Activated CD4-positive, alpha-beta T cell treated with anti-CD3 and anti-CD28 coated beads for 36 hours (primary cell): ENCODE measurements at places on chromosomes 5 and 9. TPM values are rescaled to one million over a fixed set of nuclear protein-coding genes. Genes with fewer than 3 reads are reported as not detected.
A peak's percentile ranks its signal among the peaks of the same experiment; 100 is the strongest.

GRCh38 chr9:7849362-7849761, 49.8 kb upstream of the DMAC1 start:
- H3K36me3 ChIP-seq = no peaks in the 10 kb centered on the region
- no peaks in the 10 kb centered on the region for H3K27me3 ChIP-seq
- no peak overlapping the region for H3K4me3 ChIP-seq
- H3K27ac ChIP-seq = no peak overlapping the region
- DNase-seq = no peak

DNA sequence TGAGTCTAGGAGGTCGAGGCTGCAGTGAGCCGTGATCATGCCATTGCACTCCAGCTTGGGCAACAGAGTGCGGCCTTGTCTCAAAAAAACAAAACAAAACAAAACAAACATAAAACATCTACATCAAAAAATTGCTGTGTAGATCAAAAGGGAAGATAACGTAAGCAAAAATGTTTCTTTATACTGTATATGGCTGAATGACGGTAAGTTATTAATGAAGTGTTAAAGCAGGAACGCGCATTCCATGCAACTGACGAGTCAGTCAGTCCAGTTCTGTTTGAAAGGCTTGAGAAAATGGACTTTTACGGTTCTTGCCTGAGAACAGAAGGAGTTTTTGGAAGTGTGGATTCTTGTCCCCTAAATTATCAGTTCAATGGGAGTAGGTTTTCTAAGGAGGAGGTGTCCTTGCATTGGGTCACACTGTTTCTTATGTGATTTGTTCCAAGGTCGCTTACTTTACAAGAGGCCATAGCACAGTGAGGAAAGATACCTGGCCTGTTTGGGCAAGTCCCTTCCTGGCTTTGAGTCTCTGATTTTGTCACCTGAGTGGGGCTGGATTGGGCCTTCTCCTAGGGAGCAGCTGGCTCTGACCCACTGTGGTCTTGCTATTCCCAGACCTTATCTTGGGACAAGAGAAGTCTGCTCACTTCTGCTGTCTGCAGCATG, 6.6 kb upstream of the PTGS1 start:
- no peak overlapping the region for H3K4me3 ChIP-seq
- no peak for DNase-seq
- H3K36me3 ChIP-seq = no peaks in the 10 kb centered on the region
- peaks cover 4% of the 10 kb centered on the region for H3K27me3 ChIP-seq

The FOXD4L5 gene
- 0.07 TPM for total RNA-seq

DNA sequence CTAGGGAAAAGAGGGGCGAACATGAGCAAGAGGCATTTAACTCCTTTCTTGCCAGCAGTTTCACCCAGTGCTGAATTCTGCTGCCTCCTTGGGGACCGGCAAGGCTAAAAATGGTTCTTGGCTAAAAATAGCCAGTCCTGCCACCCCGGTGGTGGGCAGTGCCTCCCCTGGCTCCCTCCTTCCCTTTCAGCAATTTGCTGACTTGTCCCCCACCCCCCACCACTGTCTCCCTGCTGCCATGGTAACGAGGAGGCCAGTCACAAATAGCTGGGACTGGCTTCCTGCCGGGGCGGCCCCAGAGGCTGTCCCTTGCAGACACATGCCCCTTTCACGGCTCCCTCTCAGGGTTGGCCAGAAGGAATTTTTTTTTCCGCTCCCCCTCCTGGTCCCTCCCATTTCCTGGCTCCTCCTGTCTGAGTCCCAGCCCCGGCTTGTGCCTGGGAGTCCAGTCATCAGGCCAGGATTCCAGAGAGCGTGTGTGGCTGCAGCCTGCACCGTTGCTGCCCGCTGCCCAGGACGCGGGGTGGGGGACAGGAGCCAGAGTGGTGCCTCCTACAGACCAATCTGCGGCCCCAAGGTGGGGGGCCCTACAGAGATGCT, 130.3 kb downstream of the RGS3 start:
- H3K4me1 ChIP-seq = peaks cover 32% of the 10 kb centered on the region
- H3K36me3 ChIP-seq = peaks cover 35% of the 10 kb centered on the region
- H3K27ac ChIP-seq = peak overlapping the region; percentile 81
- peak; percentile 38 for DNase-seq

The TRIM41 gene
- total RNA-seq = 30.7 TPM

GRCh38 chr9:16680975-16681651, 189.4 kb downstream of the BNC2 start:
- peaks cover 4% of the 10 kb centered on the region for H3K27me3 ChIP-seq
- H3K4me1 ChIP-seq = no peaks in the 10 kb centered on the region
- H3K36me3 ChIP-seq = no peaks in the 10 kb centered on the region
- no peak overlapping the region for H3K4me3 ChIP-seq
- H3K27ac ChIP-seq = no peak overlapping the region

The SLC6A7 gene
- total RNA-seq = not detected

GRCh38 chr9:87475463-87475862, 22.2 kb upstream of the DAPK1 start:
- no peaks in the 10 kb centered on the region for H3K36me3 ChIP-seq
- no peak overlapping the region for H3K4me3 ChIP-seq
- H3K27me3 ChIP-seq = no peaks in the 10 kb centered on the region
- H3K27ac ChIP-seq = no peak overlapping the region

DNA sequence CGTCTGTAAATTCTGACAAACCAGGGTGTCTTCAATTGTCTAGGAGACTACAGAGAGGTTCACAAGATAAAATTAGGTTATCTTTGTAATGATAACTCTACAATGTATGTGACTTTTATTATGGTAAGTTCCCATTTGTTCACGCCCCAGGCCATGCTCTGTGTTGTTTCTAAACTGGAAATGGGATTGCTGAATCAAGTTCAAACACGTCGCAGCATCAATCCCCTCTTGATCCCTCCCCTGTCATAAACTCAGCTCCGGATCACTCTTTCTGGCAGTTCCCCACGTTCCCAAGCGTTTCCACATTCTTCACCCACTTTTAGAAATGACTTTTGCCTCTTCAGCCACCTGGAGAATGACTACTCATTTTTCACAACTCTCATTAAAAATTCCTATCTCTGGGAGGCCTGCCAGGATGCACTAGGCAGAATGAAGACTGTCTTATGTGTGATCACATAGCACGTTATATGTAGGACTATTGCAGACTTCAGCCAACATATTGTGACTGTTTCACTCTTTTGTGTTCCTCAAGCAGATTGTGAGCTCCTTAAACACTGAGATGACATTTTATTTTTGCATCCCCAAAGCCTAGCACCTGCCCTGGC, 1124.2 kb upstream of the WWC1 start:
- no peaks in the 10 kb centered on the region for H3K36me3 ChIP-seq
- DNase-seq = no peak
- H3K27me3 ChIP-seq = no peaks in the 10 kb centered on the region
- no peak overlapping the region for H3K27ac ChIP-seq
- no peak overlapping the region for H3K4me3 ChIP-seq

- H3K4me1 ChIP-seq = peaks cover 18% of the 10 kb centered on the region
- H3K4me3 ChIP-seq = no peak overlapping the region
- H3K36me3 ChIP-seq = no peaks in the 10 kb centered on the region
- DNase-seq = no peak
- H3K27me3 ChIP-seq = peaks cover 47% of the 10 kb centered on the region
- no peak overlapping the region for H3K27ac ChIP-seq
Measured at GRCh38 chr5:1007681-1008450, 736 bp upstream of the NKD2 start.

GRCh38 chr5:32449262-32449661, 4.7 kb upstream of the ZFR start:
- H3K4me1 ChIP-seq = peaks cover 5% of the 10 kb centered on the region
- no peak for DNase-seq
- no peaks in the 10 kb centered on the region for H3K36me3 ChIP-seq
- H3K27me3 ChIP-seq = no peaks in the 10 kb centered on the region

The FGFR4 gene
- total RNA-seq = 1.5 TPM

The ZNF618 gene
- 0.11 TPM for total RNA-seq

DNA sequence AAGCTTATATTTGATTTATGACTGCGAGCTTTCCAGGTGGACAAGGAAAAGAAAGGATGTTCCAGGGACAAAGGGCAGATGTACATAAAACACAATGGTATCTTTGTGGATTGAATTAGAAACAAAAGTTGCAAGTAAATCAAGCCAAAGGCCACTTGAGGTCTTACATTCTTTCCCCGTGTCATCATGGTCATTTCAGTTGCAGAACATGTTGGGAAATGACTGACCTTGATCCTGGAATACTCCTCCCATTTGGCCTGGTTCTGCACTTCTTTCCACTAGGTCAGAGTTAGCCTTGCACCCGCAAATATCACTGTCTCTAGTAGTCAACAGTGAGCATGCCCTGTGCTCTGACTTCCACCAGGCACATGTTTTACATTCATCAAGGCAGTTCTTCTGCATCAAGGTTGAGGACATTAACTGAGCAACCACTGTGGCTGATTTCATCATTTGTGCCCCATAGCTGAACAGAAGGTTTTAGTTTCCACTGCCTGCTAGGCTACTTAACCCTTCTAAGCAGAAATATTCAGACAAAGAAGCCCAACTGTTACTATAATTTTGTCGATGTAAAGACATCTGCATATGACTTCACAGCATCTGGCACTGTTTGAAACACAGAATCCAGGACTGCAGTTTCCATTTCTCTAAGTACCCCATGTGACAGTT, 1161.7 kb upstream of the DMAC1 start:
- H3K4me3 ChIP-seq = no peak overlapping the region
- peaks cover 2% of the 10 kb centered on the region for H3K27me3 ChIP-seq
- no peak overlapping the region for H3K27ac ChIP-seq
- no peaks in the 10 kb centered on the region for H3K4me1 ChIP-seq
- DNase-seq = no peak

- H3K4me3 ChIP-seq = no peak overlapping the region
- peaks cover 79% of the 10 kb centered on the region for H3K4me1 ChIP-seq
- no peak for DNase-seq
- peaks cover 65% of the 10 kb centered on the region for H3K36me3 ChIP-seq
- H3K27me3 ChIP-seq = no peaks in the 10 kb centered on the region
Measured at GRCh38 chr5:149521739-149522685, 29.2 kb downstream of the CSNK1A1 start.

GRCh38 chr9:124013309-124014210, 2.0 kb downstream of the LHX2 start:
- DNase-seq = no peak
- no peak overlapping the region for H3K4me3 ChIP-seq
- H3K36me3 ChIP-seq = no peaks in the 10 kb centered on the region
- no peak overlapping the region for H3K27ac ChIP-seq

- no peak overlapping the region for H3K27ac ChIP-seq
- peaks cover 6% of the 10 kb centered on the region for H3K4me1 ChIP-seq
- H3K36me3 ChIP-seq = no peaks in the 10 kb centered on the region
- no peak overlapping the region for H3K4me3 ChIP-seq
- no peak for DNase-seq
Measured at GRCh38 chr5:74235552-74235951, 405.0 kb downstream of the ENC1 start.

DNA sequence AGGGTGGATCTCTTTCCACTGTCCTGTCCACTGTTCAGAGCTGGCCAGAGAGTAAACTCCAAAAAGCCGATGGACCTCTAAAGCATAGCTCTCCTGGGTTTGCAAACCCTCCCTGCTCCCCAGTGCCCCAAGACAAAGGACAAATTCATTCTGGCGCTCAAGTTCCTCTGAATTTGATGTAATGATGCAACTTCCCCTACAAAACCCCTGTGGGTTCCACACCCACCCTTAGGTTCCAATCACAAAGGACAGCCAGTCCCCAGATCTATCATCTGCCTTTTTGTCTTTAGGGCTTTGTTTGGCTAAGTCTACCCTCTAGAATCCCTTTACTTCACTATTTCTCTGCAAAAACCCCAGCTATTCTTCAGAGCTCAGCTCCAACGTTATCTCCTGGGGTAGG, 57.4 kb upstream of the SLC25A51 start:
- DNase-seq = no peak
- H3K27me3 ChIP-seq = no peaks in the 10 kb centered on the region
- H3K4me3 ChIP-seq = no peak overlapping the region
- no peak overlapping the region for H3K27ac ChIP-seq

- DNase-seq = no peak
- no peak overlapping the region for H3K27ac ChIP-seq
- H3K4me3 ChIP-seq = no peak overlapping the region
- H3K4me1 ChIP-seq = peaks cover 3% of the 10 kb centered on the region
- peaks cover 9% of the 10 kb centered on the region for H3K27me3 ChIP-seq
Measured at GRCh38 chr9:91502475-91502874, 78.8 kb upstream of the NFIL3 start.

DNA sequence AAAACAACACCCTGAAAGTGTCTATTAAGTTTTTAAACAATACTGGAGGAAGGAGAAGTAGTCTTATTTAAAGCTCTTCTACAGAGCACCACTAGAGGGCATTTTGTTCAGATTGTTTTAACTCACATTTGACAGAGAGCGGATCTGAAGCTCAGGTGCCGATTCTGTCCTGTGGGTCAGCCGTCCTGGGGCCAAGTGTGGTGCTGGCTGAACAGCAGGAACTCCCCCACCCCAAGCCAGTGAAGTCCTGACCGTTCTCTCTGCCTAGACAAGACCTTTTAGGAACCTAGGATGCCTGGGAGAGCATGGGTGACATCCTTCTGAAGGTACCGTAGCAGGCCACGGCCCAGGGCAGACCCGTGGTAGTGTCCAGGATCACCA, 3.9 kb downstream of the EXOC3 start:
- H3K27me3 ChIP-seq = no peaks in the 10 kb centered on the region
- H3K27ac ChIP-seq = peak overlapping the region; percentile 65
- H3K36me3 ChIP-seq = peaks cover 58% of the 10 kb centered on the region
- H3K4me3 ChIP-seq = no peak overlapping the region

The LCN15 gene
- not detected for total RNA-seq

The PCDHGA7 gene
- total RNA-seq = not detected

GRCh38 chr5:99141534-99142128, 212.8 kb upstream of the CHD1 start:
- no peak overlapping the region for H3K27ac ChIP-seq
- no peaks in the 10 kb centered on the region for H3K36me3 ChIP-seq
- no peak for DNase-seq
- no peak overlapping the region for H3K4me3 ChIP-seq
- H3K4me1 ChIP-seq = no peaks in the 10 kb centered on the region

DNA sequence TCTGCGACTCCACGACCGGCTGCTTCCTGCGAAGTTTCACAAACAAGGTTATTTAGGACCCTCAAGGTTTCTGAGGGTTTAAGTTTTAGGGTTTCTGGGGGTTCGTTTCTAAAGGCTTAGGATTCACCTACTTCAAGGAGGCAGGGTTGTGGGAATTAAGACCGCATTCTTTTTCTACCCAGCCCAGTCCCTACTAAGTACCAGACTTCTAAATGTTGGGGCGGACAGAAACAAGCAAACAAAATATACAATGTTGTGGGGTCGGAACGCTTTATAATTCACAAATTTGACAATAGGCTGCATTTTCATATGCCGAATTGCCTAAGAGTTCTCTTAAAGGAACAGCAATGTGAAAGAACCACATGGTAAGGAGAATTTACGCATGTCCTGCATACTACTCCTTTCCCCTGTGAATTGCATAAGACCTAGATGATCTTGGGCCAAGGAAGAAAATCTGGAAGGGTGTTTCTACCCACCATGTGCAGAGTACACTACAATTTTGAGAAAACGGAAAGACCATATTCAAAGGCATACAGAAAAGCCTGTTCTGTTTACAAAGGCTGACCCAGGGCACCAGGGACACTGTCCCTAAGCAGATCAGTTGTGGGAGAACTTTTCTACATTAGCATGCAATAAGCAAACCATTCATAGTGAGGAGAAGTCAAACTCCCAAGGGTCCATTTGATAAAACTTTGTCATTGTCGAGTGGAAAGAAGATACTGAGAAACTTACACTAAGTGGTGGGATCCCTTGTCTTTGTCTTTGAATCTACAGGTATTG, 457.3 kb downstream of the RAB3C start:
- peaks cover 35% of the 10 kb centered on the region for H3K4me1 ChIP-seq
- H3K27ac ChIP-seq = peak overlapping the region; percentile 77
- H3K4me3 ChIP-seq = peak overlapping the region; percentile 86
- DNase-seq = no peak

GRCh38 chr9:94553029-94553938, 1.6 kb upstream of the PCAT7 start:
- H3K36me3 ChIP-seq = no peaks in the 10 kb centered on the region
- no peak overlapping the region for H3K4me3 ChIP-seq
- DNase-seq = no peak
- peaks cover 17% of the 10 kb centered on the region for H3K27me3 ChIP-seq
- H3K27ac ChIP-seq = no peak overlapping the region
